Stimulated activated CD8-positive, alpha-beta memory T cell treated with anti-CD3 and anti-CD28 coated beads, Interleukin-7, amount 100 ng/mL, for 1 hour (primary cell): ENCODE measurements at places on chromosomes 5 and 9.

DNA sequence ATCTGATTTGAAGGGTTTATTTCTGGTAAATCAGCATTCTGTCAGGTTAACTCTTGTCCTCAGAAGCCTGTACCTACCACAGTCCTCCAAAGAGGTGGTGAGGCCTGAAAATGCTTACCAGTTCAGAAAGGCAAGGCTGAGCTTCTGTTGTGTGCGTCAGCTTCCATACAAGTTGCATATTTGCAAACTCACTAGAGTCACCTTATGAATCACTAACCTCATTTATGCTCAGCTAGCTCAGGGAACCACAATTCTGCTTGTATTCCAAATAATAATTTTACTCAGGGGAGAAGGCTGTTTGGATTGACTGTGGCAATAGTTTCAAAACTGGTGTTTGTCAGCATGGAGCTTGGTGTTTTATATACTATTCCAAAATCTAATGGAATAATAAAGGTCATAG, 355.1 kb upstream of the RFX3 start:
- no peak for DNase-seq

- DNase-seq, result peak; percentile 25
These were observed 9.1 kb downstream of the EGFL7 start for GRCh38 chr9:136671646-136672430.

DNA sequence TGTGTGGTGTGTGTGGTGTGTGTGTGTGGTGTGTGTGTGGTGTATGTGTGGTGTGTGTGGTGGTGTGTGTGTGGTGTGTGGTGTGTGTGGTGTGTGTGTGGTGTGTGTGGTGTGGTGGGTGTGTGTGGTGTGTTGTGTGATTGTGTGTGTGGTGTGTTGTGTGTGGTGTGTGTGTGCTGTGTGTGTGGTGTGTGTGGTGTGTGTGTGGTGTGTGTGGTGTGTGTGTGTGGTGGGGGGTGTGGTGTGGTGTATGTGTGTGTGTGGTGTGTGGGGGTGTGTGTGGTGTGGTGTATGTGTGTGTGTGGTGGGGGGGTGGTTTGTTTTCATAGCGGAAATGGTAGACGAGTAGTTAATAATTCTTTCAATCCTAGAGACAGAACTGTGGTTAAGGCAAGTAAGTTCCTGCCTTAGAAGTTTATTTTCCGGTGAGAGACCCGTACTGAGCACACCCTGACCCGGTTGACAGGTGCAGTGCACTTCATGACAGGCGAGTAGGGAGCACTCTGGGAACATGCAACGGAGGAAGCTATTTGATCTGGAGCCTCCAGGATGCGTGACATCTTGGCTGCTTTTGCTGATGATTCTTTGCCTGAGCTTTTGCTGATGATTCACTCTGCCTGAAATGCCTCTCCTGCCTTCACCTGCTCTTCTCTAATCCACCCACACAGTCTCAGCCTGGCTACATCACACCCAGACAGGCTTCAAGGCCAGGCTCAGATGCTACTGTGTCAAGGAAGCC, 21.7 kb upstream of the FAT2 start:
- DNase-seq, result no peak

GRCh38 chr9:133701981-133702797, 36.0 kb downstream of the SARDH start:
- DNase-seq, result no peak

- no peak for DNase-seq
These were observed 1.5 kb upstream of the RNF145 start for GRCh38 chr5:159210846-159211245.

- no peak for DNase-seq
These were observed 132.0 kb downstream of the FAM174A start for GRCh38 chr5:100667161-100667630.

GRCh38 chr5:131363811-131364506, 100.1 kb downstream of the CDC42SE2 start:
- DNase-seq, result no peak
